ENCODE measurements at places on chromosomes 3 and 15.

DNA sequence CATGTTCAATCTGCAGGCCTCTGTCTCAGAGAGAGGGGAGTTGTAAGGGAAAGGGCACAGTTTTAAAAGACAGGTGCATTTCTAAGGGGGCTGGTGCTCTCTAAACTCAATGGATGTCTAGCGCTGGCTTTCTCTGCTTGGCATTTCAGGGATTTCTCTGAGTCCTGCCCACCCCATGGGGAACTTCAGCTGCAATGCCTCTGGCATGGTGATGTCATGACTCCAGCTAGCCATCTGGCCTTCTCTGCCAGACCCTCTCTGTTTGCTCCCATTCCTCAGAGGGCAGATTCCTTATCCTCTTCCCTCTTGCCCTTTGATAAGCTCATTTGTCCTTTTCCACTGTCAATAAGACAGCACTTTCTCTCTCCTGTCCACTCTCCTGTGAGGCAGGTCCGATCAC is 40.8 kb downstream of the RPLP1 start:
- DNase-seq, result peak; percentile 36

GRCh38 chr15:36403351-36403750 is 176.1 kb upstream of the CDIN1 start:
- no peak for DNase-seq

GRCh38 chr3:57546616-57547015 is 2.5 kb upstream of the DNAH12 start:
- DNase-seq, result no peak

GRCh38 chr15:78878356-78878755 is 5.7 kb downstream of the MORF4L1 start:
- no peak for DNase-seq

GRCh38 chr15:89483079-89483478 is 13.3 kb downstream of the RHCG start:
- DNase-seq, result no peak

DNA sequence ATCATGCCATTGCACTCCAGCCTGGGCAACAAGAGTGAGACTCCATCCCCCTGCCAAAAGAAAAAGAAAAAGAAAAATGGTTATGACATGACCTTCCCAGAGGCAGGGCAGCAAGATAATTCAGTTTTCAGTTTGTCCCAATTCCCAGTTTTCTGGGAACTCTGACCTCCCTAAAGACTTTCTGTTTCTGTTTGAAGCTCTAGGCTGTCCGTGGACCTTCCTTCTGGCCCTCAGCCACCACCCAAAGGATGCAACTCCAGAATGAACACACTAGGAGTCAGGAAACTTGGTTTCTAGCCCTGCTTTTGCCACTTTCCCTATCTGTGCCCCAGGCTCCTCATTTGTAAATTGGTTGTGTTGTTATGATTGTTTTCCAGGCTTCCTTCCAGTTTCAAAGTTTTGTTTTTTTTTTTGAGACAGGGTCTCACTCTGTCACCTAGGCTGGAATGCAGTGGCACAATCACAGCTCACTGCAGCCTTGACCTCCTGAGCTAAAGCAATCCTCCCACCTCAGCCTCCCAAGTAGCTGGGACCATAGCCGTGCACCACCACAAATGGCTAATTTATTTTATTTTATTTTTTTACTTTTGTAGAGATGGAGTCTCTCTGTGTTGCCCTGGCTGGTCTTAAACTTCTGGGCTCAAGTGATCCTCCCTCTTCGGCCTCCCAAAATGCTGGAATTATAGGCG is 68.6 kb downstream of the CDC25A start:
- DNase-seq, result no peak

GRCh38 chr3:60841355-60841754 is 409.9 kb downstream of the FHIT start:
- no peak for DNase-seq

- DNase-seq, result peak; percentile 70
Measured at GRCh38 chr3:23806534-23807423, 1.0 kb downstream of the UBE2E1 start.

Measured in ecto neural progenitor cell (in vitro differentiated cells).